Lower leg skin (tissue), 4 donors: ENCODE measurements at places on chromosomes 3 and 15. TPM values are rescaled to one million over a fixed set of nuclear protein-coding genes. Genes with fewer than 3 reads are reported as not detected.

Gene ZIC4
- 0.10 TPM for total RNA-seq

DNA sequence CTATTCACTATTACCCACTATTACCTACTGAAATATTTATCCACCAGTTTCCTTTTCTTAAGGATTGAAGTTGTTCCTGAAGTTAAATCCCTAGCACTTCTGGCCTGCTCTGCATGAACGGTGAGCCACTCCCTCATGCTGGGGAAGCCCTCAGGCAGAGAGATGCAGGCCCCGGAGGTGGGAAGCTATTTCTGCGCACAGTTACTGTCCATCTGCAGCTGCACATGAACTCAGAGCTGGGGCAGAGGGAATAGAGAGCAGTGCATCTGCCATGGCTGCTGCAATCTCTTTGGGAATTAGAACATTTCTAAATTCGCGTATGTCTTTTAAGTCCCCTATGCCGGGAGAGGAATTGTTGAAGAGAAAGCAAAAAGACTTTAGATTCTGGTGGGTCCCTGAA, 6.3 kb upstream of the GALNT15 start:
- DNase-seq = no peak

Gene PARP6
- total RNA-seq = 47.4 TPM

- no peak for DNase-seq
These were observed 117.7 kb upstream of the SPATA16 start for GRCh38 chr3:173258697-173259096.

DNA sequence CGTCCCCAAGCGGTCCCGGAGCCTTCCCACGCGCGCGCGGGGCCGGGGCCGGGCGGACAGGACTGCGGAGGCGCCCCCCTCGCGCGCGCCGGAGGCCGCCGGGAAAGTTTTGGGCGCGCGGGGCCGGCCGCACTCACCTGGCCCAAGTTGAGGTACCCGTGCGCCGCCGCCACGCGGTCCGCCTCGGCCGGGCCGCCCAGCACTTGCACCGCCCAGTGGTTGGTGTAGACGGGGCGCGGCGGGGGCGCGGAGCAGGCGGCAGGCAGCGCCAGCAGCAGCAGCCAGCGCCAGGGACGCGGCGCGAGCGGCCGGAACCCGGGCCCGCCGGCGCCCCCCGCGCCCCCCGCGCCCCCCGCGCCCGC, 289 bp downstream of the PCSK6 start:
- DNase-seq = peak; percentile 82

- peak; percentile 98 for DNase-seq
These were observed 27.6 kb downstream of the PLXNB1 start for GRCh38 chr3:48402281-48402732.

GRCh38 chr3:126971891-126972351, 11.0 kb upstream of the PLXNA1 start:
- peak; percentile 82 for DNase-seq

DNA sequence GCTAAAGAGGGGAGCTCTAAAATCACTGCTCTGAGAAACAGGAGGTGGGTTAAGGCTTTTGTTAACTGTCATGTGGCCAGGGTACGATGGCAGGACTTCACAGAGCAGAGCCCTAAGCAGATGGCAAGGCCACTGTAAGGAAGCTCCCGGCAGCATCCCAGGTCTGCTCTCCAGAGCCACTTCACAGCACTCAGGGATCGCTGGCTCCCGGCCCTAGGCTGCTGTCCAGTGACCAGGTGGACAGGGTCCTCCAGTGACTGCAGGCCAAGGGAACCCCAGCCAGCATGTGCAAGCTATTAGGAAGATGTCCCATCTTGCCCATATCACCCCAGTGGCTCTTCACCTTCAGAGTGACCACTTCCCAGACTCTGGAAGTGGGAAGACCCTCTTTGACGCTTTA, 10.4 kb downstream of the TMEM41A start:
- DNase-seq = no peak

Gene NR1I2
- not detected for total RNA-seq

DNA sequence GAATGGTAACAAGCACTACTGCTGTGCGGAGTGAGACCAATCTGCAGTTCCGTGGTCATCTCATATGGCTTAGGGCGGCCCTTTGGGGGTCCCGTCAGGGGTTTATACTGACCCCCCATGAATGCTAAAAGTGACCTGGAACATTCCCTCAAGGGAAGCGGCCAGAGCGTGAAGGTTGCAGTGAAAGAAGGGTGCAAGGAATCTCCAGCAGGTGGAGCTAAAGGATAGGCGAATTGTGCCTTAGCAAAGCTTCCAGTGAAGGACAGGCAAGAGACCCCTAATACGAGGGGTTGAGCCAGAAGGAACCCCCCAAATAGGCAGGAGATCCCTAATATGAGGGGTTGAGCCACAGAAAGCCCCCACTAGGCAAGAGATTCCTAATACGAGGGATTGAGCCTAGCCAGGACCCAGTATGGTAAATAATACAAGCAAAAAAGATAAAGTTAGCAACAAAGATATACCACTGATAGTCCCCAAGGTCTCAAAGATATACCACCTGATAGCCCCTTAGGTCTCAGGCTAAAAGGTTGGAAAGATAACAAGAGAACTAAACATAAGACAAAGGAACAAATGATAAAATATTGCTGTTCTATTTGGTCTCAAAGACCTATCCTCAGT, 32.8 kb downstream of the ZNF589 start:
- peak; percentile 42 for DNase-seq

- DNase-seq = no peak
These were observed 104.7 kb upstream of the ROBO1 start for GRCh38 chr3:79872483-79872882.

Gene CFAP20DC
- total RNA-seq = 0.11 TPM

Gene DGKG
- total RNA-seq = 9.5 TPM

DNA sequence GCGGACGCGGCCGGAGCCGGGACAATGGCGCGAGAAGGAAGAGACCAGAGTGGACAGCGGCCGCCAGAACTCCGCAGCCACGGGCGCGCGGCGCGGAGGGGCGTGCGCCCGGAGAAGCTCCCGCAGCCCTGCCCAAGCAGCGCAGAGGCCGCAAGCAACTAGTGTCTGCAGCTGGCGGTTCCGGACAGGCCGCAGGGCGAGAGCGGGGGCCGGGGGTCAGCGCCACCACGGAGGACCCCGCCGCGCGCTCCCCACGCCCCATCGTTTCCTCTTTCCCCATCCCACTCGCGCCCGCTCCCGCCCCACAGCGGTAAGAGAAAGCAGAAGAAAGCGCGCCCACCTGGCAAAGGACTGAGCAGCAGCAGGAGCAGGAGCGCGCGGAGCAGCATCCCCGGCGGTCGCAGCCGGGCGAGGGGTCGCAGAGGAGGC, 440 bp downstream of the PRTG start:
- no peak for DNase-seq

- peak; percentile 59 for DNase-seq
These were observed 70.4 kb upstream of the DLG1 start for GRCh38 chr3:197368821-197369220.

Gene TCF12
- 82.6 TPM for total RNA-seq

DNA sequence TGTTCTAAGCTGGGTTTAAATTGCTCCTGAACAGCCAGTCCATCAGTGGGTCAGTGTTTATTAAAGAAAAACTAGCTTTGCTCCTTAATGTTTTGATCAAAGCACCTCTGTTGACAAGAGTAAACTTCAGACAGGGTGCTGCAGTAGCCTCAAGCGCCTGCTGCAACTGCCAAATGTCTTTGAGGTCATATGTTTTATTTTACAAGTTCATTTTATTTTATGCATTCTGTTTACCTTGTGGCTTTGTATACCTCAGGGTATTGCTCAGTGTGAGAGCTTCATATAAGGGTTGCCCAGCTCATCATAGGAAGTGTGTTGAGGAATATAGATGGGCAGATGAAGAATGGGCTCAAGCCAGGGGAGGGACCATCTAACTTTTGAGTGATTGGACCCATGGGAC, 8.5 kb downstream of the MYZAP start:
- DNase-seq = no peak

Gene SPTSSB
- total RNA-seq = 113 TPM

Gene ONECUT1
- total RNA-seq = not detected

DNA sequence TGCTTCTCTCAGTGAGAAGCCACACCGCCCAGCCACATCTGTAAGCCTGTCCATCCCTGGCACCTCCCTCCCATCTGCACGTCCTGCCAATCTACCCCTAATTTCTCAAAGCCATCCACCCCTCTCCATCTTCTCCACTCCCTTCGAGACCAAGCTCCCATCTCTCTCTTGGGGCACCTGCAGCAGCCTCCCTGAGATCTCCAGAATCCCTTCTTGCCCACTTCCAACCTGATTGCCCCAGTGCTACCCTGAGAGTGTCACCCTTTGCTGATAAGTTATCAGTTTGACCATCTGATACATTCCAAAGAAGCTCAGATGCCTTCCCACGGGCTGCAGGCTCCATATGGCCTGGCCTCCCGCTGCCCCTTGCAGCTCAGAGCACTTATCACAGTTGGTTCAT, 496.1 kb downstream of the SHQ1 start:
- DNase-seq = peak; percentile 61

GRCh38 chr3:77025471-77025870, 14.4 kb upstream of the ROBO2 start:
- DNase-seq = no peak

DNA sequence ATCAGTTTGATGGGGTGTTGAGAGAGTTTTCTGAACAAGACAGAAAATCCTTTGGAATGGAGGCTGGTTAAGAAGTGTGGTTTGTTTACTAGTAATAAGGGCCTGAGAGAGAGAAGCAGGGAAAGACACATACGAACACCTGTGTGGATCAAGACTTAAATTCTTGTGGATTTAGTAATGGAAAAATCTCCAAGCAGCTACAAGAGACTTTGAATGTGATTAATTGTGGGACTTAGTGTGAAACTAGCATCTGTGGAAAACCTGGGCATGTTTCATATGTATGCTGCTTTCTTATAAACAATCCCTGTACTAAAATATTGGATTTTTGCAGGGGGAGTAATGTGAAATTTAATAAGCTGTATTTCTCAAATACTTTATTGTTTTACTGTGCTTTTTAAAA, 399.1 kb downstream of the SI start:
- no peak for DNase-seq
